ENCODE measurements at places on chromosomes 2 and 18.

DNA sequence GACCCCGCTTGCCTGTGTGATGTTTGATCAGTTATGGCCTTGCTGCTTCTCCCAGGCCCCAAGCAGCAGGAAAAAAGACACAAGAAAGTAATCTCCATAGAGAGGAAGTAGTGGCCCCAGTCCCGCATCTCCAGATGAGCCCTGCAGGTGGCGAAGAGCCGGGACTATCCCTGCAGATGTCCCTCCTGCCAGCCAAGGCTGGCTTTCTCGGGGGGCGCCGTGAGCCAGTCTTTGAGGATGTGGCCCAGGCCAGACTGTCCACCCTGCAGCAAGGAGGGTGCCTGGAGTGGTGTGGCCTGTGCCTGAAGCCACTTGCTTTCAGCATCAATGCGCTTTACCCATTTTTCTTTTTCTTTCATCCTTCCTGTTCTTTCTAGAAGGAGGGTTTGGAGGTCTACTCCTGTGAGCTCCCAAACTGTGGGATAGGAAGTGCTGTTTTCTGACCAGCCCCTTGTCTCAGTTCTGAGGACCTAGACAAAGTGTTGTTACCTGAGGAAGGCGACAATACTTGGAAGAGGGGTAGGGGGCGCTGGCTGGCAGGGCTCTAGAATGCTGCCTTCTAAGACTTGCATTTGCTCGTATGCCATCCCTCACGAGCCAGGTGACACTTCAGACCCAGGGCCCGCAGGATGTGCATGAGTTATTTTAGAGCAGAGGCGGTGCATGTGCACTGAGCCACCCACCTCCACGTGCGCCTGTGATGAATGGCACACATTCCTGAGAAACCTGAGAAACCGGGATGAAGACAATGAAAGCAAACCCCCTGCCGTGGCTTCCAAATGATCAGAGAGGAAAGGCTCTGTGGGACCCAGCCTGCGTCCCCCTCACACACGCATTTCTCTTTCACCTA, 255.8 kb downstream of the FBXO15 start:
- DNase-seq, result no peak

DNA sequence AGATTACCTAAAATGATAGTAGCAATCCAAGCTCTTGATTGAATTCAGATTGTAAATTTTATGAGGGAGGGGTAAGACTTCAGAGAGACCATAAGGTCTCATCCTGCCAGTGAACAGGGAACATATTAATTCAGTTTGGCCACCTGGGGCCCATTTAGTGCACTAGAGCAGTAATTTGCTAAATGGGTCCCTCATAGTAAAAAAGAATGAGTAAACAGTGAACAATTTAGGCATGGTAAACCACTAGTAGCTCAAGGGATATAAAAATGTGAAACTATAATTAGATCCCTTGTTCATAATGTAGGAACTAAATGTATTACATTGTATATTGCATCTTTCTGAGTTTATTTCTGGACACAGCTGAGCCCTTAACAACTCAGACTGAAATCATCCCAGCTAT, 4.9 kb upstream of the PHLPP1 start:
- DNase-seq, result peak; percentile 74

DNA sequence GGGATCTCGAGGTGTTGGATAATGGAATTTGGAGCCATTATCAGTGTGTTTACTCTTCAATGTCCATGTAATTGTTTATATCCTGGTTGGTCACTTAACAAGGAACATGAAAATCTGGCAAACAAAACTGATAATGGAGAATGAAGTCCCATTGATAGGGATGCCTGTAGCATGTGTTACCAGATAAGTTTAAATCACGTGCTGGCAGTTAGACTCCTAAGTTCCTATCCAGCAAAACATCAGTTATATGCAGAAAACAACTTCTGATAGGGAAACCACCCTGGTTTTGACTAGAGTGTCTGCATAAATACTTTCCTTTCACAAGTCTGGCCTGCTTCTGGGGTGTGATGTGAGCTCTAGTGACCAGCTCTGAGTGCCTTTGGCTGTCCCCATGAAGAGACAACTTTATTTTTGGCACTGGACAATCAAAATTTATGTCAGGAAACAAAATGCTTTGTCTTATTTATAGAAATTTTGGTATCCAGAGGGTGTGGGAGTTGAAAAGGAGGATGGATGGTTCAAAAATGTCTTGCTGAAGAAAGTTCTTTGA, 82.0 kb downstream of the FHOD3 start:
- no peak for DNase-seq

- DNase-seq, result no peak
These were observed at the start of gene TBR1 for GRCh38 chr2:161415987-161416707. TSS of gene TBR1 (plus strand) at chr2:161416297. CDS start at chr2:161416411, 114 bp downstream.

- DNase-seq, result no peak
These were observed 25.0 kb downstream of the MPPE1 start for GRCh38 chr18:11883153-11883552.

DNA sequence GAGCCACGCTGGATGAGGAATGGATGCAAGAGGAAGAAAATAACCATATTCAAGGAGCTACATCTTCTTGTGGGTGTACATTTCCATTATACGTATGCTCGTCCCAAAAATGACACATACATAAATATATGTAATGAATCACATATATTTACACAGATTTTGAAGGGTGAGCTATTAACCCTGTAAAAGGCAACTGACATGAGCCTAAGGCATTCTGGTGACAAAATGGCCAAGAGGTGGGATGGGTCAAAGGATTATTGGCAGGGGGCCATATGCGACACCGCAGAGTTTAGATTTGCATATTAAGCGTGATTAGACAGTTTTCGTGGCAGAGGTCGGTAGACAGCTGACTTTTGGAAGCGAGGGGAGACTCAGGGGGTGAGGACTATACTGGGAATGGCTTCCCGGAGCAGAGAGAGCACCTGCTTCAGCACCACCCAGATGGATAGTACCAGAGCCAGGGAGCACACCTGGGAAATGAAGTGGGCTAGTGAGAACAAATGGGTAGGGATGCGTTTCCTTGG, 431 bp upstream of the CNRIP1 start:
- no peak for DNase-seq

DNA sequence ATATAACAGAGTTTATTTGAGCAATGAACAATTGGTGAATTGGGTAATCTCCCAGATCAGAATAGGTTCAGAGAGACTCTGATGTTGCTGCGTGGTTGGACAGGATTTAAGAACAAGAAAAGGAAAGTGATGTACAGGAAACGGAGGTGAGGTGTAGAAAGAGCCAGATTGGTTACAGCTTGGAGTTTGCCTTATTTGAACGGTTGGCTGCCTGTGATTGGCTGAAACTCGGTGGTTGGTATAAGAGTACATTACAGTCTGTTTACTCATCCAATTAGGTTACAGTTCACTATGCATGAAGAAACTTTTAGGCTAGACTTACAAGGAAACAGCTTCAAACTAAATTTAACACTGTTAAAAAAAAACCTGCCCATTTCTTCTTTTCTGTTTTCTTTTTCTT, 68.0 kb upstream of the CABLES1 start:
- DNase-seq, result peak; percentile 46

DNA sequence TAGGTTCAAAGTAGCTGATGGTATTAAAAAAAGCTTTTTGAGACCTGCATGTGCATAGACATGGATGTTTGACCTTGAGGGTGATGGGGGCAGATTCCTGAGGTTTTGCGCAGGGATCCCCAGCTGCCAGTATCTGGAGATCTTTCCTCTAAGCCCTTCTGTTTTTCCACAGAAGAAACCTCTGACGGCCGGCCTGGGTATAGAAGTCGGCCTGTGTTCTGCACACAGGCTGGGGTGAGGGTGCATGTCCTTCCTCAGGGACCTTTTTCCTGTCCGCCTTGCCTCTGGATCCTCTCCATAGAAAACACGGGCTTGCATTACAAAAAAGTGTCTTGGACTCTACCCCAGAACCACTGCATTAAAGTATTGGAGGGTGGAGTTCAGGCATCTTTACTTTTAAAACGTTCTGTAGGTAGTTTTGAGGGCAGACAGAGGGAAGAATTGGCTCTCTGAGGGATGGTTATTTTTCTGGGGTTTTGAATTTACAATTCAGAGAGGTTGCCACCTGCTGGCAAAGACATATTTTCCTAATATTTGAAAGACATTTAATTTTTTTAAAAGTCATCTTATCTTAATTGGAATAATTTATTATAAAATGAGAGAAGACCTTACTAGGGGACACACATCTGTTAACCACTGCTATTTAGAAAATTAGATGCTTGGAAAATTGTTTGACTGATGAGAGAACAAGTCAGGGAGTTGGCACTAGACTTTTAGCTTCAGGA, 350.6 kb downstream of the DCDC2C start:
- DNase-seq, result no peak

DNA sequence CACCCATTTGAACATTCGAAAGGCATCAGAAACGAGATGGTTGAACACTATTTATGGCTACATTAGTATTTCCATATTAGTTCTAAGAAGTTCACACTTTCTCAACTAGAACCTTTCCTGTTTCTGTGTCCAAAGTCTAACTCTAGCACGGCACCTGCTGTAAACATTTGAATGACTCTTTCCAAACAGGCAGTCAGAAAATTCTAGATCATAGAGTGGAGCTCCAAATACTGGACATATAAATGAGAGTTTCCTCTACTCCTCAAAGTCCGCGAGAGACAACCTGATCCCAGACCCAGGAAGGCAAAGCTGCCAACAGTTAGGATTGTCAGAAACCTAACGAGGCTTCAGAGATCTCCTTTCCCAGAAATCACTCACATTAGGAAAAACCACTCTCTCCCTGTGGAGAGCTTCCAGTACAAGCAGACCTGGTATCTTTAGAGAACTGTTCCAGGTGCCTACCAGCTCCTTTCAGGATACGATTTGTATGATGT, 10.6 kb downstream of the RND3 start:
- no peak for DNase-seq

DNA sequence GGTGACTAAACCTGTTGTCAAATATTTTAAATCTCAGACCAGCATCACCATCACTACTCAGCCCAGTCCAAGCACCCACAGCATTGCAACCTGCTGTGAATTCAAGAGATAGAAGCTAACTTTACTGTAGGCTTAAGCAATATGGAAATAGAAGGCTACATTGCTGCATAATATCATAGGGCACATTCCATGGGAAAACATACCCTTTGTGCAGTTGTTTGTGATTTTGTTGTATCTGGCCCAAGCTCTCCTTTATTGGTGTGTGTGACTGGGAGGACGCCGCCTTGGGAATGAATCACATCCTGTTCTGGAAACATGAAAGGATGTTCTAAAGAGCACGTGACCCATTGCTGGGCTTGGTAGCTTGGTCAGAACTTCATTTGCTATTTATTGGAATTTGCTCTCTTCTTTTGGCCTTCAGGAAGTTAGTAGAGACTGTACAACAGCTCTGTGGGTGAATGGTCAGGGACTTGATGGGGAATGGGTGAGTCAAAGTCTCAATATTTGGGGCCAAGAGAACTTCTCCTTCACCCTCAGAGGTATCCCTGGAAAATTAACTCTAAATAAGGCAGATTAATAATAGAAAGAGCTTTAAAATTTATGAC, 106.8 kb upstream of the SERPINE2 start:
- DNase-seq, result peak; percentile 83

DNA sequence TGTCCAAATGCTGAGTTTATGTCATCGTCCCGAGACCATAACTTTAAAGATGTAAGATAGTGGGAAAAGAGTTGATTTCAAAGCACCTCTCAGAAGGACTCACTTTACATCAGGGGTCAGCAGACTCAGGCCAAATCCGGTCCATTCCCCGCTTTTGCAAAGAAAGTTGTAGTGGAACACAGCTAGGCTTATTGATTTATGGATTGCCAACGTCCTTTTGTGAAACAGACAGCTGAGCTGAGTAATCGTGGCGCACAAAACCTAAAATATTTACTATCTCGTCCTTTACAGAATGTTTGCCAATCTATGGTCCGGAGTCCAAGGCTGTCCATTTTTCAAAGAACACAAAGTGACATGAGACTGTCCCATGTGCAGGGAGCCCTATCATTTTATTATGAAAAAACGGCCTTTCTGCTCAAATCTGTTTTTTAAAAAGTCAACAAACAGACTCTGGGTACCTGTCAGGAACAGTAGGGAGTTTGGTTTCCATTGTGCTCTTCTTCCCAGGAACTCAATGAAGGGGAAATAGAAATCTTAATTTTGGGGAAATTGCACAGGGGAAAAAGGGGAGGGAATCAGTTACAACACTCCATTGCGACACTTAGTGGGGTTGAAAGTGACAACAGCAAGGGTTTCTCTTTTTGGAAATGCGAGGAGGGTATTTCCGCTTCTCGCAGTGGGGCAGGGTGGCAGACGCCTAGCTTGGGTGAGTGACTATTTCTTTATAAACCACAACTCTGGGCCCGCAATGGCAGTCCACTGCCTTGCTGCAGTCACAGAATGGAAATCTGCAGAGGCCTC, at the start of gene IL1RN:
IL1RN (plus strand) TSS at position 754 of the 801 bp plus-strand sequence; CDS start at position 781, 27 bp downstream.
- no peak for DNase-seq

DNA sequence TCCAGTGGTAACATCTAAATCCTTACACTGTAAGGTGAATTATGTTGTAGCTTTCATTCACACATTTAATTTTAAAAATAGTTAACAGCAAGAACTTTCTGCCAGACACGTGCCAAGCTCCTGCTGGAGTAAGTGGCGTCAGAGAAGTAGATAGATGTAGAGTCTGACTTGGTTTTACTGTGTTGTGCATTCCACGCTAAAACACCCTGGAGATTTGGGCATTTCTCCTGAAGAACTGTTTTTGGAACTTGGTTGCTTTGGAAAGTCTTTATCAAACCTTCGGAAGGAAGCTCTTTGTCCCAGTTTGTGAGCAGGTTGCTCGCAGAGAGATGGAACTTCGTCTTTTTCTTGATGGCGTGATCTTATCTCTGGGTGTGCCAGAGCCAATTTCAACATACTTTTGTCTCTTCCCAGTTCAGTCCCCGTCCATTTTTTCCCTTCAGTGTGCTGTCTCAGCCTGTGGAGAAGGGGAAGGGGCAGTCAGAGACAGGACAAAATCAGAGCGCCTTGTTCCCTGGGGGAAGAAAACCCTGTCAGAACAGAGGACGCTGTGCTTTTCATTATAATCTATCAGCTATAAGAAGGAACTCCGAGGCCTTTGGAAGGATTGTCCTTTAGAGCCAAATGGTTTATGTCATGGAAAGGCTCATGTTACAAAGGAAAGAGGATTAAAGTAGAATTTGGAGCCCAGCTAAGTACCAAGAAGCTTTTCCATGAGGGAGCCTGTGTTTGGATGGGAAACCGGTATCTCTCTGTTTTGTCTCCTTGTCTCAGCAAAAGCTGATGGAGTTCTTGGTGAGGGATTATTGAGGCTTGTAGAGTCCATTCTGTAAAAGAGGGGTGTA, 18.9 kb downstream of the GRHL1 start:
- DNase-seq, result no peak

DNA sequence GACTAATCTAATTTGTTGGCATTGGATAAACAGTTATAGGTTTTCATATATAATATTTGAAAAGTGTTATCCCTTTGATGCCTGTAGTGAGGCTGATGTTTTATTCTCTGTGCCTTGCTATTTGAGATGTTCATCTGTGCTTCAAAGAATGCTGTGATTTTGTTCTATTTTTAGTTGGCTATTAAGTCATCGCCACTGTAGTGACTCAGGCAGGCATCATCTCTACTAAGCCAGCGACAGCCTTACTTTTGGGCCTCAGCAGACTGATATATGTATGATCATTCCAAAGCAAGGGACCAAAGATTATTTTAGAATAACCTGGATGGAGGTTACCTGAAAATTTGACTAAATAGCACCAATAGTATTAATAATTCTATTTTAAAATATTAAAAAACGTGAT, 1674.5 kb upstream of the NXPH2 start:
- peak; percentile 77 for DNase-seq

GRCh38 chr2:47038656-47039488, 116.2 kb downstream of the STPG4 start:
- no peak for DNase-seq
